ENCODE measurements at places on chromosomes 11 and 22.

GRCh38 chr11:95736355-95736754, 53.2 kb downstream of the FAM76B start:
- DNase-seq = no peak

DNA sequence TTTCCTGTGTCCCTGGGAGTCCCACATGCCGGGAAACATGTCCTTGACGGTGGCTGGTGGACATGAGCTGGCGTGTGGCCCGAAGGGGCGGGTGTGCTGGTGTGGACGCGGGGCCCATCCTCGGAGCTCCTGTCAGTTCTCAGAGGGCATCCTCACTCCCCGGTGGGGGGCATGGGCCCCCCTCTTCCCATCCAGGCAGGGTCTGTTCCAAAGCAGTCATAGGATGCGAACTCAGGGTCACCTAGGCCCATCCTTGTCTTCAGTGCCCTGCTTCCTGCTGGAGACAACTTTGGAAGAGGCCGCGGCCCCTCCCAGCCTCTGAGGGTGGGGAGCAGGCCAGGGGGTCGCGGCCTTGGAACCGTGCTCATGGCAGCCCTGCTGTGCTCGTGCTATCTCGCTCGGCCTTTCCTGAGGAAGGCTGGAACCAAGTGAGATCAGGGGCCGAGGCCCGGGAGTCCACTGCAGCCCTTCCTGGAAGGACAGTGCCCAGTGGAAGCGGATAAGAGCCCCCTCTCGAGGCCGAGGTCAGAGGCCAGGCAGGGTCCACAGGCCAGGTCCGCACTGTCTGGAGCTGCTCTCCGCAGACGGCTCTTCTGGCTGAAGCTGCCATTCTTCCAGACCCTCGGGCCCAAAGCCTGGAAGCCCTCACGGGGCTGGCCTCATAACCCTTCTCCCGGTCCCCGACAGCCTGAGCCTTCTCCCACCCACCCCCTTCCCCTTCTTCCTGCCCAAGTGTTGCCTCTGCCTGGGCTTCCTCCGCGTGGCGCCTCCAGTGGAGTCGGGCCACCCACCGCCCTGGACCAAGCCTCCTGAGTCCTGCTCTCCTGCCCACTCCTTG, 8.7 kb downstream of the GRK2 start:
- DNase-seq = no peak

GRCh38 chr11:111729831-111730311, 36.3 kb downstream of the PPP2R1B start:
- DNase-seq = no peak

DNA sequence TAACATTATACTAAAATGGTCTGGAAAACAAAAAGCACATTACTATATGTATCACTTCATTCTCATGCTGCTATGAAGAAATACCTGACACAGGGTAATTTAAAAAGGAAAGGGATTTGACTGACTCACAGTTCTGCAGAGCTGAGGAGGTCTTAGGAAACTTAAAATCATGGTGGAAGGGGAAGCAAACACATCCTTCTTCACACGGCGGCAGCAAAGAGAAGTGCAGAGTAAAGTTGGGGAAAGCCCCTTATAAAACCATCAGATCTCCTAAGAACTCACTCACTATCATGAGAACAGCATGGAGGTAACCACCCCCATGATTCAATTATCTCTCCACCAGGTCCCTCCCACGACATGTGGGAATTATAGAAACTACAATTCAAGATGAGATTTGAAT, 60.0 kb downstream of the FAM181B start:
- DNase-seq = no peak

- DNase-seq = no peak
Observed at GRCh38 chr11:47004595-47005033, 68.1 kb downstream of the CSTPP1 start.

DNA sequence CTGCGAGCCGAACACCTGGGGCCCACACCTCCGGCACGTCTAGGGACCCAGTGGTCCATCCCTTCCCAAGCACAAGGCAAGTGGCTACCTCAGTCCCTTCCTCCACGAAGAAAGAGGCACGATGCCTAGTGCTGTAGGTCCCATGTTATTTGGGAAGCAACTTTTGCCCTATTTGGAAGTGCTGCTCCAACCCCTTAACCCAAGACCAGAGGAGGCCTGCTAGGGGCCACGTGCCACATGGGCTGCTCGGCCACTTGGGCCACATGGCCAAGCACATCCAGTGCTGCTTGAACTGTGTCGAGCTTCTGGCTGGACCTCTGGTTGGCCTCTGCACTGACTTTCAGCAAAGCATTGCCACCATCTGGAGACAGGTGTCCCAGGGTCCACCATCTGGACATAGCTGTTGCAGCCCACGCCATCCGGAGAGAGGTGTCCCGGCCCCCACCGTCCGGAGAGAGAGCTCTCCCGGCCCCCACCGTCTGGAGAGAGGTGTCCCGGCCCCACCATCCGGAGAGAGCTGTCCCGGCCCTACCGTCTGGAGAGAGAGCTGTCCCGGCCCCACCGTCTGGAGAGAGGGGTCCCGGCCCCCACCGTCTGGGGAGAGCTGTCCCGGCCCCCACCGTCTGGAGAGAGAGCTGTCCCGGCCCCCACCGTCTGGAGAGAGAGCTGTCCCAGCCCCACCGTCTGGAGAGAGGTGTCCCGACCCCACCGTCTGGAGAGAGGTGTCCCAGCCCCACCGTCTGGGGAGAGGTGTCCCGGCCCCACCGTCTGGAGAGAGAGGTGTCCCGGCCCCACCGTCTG, 6.5 kb upstream of the B4GALNT4 start:
- DNase-seq = no peak

DNA sequence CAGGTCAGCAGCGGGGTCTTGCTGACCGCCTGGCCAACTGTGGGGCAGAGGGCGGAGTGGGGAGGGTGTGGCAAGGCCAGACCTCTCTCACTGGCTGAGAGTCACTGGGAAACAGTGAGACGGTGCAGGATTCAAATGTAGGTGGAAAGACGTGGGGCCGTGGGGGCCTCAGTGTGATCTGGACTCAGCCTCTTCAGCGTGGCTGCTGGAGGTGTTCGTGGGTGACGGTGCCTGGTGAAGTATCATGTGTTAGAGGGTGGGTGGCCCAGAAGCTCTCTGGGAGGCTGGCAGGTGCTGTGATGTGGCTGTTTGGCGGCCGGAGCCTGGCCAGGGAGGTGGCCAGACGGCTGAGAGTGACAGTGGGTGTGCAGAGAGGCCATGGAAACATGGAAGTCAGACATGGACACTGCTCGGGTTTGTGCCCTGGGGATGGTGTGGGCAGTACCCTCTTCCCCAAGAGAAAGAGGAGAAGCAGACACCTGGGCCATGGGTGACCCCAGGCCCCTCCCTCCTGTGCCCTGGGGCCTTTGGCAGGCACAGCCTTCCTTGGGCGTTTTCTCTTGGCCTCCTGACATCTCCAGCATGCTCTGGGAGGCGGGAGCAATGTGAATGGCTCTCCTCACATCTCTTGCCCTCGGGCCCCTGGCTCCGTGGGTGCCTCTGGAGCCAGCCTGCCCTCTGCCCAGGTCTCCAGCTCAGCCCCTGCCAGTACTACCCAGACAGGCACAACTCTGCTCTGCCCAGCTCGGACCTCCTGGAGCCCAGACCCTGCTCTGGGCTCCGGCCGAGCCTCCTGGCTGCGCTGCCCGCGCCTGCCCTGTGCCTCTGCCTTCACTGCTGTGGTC, 10.1 kb upstream of the ACR start:
- DNase-seq = no peak

DNA sequence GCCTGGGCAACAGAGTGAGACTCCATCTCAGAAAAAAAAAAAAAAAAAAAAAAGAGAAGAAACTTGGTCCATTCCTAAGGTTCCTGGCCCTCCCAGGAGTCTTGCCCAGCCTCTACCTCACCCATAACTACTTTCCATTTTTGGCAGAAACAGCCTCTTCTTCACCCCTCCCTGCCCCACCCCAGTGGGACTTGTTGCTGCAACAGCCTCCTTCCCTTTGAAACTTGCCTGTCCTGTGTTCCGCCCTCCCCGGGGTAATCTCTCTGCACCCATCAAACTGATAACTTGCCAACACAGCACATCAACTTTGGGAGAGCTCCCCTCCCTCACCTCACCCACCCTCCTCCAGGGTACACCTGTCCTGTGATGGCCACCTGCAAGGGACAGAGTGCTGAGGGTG, 10.0 kb upstream of the FAM83F start:
- DNase-seq = no peak

GRCh38 chr22:23519442-23520157, 60.5 kb downstream of the IGLL1 start:
- DNase-seq = no peak

DNA sequence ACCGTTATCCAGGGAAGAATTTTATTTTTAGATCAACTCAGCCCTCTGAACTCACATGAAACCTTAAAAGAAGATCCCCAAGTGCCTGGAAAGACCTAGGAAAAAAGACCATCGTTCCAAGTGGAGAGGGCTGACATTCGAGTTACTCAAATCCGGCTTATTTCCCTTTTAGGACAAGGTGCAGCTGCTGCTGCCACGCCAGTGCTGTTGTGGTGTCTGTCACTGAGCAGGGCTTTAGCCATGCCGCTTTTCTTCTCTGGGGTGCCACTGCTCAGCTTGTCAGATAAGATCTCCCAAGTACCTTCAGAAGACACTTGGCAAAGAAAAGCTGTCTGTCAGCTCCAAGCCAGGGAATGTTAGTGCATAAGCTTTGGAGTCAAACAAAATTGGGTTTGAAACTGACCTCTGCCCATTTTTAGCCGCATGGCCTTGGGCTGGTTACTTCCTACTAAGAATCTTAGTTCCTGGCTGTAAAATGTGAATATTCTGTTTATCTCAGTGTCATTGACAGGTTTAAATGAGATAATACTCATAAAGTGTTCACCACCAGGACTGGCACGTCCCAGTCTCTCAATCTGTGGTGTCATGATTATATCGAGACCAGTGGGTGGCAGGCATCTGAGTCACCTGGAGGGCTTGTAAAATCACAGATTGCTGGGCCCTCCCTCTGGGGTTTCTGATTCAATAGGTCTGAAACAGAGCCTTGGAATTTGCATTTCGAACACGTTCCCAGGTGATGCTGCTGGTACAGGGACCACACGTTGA, 117.5 kb downstream of the PKNOX2 start:
- DNase-seq = no peak

DNA sequence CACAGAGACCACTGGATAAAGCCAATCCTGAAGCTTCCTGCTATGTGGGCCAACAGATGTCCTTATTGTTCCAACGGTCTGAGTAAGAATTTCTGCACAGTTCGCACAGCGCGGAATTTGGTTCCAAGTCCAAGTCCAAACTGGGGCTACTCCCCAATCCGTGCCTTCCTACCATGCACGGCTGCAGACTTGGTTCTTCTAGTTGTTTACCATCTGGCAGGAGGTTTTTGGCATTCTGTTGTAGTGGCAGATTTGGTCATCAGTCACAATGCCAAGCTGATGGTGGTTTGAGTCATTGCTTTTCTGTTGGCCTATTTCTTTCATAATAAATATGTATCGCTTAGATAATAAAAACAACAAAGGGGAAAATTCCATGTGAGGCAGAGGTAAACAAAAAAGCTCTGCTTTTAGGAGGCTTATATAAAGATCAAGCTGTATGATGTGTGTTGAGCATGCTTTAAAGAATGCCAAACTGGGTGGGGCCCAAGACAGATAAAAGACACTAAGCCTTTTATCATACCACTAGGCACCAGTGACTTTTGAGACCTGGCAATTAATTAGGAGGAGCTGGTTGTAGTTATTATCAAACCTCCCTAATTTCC, 52.5 kb upstream of the SYN3 start:
- no peak for DNase-seq

DNA sequence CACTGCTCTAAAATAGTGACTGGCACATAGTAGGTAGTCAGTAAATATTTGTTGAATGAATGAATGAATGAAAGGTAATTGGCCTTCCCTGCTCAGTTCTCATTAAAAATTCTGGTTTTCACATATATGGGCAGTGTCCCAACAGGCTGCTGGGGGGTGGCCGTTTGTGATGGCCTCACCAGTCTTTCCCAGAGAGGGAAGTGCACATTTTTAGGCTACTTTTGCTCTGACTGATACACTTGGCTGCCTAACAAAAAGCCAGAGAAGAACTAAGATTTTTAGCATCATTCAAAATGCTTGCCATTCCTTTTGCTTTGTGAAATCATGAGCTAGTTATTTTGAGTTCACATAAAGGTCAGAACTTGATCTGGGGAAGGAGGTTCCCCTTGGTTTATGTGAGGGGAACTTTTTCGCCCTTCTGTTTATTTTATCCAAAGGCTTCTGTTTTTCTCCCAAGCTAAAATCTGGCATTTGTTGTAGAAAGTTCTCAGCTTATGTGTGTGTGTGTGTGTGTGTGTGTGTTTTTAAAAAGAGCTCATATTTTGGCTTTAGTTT, 83.1 kb downstream of the PTPRJ start:
- no peak for DNase-seq

DNA sequence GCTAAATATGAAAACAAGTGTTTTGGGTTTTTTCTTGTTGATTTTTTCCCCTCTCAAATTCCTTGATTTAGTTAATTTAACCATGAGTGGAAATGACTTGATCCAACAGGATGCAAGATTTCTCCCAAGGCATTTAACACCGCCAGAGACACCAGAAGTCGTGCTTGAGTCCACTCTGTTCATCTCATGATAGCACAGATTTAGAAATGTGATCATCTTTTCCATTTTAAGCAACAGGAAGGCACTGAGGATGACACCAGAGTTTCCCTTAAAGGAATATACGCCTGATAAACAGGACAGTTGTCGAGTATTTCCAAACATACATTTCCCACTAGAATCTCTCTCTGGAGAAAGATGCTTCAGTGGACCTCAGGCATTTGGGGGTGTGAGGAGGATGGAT, 318.7 kb downstream of the CADM1 start:
- DNase-seq = no peak

- no peak for DNase-seq
Observed at GRCh38 chr22:49349181-49349835, 478.4 kb downstream of the BRD1 start.

GRCh38 chr22:37696657-37697537, at the start of gene TRIOBP:
TSS of gene TRIOBP (plus strand) at chr22:37697048. CDS start at chr22:37701366, 4,318 bp downstream.
- peak; percentile 60 for DNase-seq

GRCh38 chr11:92225125-92225567, 528 bp downstream of the FAT3 start:
- no peak for DNase-seq

DNA sequence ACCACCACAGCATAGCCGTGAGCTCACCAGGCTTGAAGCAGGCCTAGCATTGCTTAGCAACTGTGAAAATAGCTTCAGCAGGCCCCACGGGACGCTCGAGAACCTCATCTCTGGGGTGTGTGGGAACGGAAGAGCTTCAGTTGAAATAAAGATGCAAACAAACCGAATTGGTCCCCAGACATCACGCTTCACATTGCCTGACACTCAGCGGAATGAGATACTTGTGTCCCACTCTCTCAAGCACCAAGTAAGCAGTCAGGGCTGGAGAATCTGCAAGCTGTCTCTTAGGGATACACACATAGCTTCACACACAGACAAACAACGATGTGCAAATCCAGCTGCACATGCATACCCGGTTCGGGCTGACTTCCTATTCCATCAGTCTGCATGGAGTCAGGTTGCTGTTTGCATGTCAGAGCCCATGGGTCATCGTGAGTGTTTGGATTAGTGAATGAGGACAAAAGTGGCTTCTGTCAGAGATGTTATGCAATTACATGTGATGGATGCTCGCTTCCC, 205.7 kb downstream of the SNX19 start:
- no peak for DNase-seq

GRCh38 chr11:113507341-113507740, 32.1 kb upstream of the DRD2 start:
- DNase-seq = no peak

Data from stimulated activated CD8-positive, alpha-beta memory T cell treated with anti-CD3 and anti-CD28 coated beads, Interleukin-15, amount 100 ng/mL, for 24 hours (primary cell).